Stromal cell of bone marrow (primary cell): ENCODE measurements at places on chromosomes 12 and 14.
A peak's percentile ranks its signal among the peaks of the same experiment; 100 is the strongest.

GRCh38 chr12:22610131-22610530 lies 14.8 kb upstream of the ETNK1 start:
- DNase-seq: no peak

- DNase-seq: no peak
These were observed 24.4 kb downstream of the ETV6 start for GRCh38 chr12:11673666-11674461.

GRCh38 chr14:93937519-93937918 lies 10.4 kb downstream of the FAM181A start:
- no peak for DNase-seq

DNA sequence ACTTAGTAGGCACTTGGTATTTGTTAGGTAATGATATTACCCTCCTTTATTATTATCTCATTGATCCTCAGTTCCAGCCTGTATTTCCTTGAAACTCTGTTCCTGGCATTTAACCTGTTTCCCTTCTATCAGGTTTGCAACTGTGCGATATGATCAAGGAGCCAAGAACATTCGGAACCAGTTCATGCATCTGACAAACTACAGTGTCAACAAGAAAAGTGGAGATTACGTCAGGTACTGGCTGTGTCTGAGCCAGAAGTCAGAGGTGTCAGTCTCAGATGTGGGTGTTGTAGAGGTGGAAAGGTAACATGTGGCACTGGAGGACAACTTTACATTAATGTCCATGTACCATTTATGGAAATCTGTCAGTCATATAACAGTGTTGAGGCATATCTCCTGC lies 56.7 kb downstream of the TTLL5 start:
- no peak for DNase-seq

GRCh38 chr14:98548071-98548686 lies 723.8 kb downstream of the BCL11B start:
- no peak for DNase-seq

GRCh38 chr12:90987101-90987500 lies 17.7 kb downstream of the EPYC start:
- DNase-seq: no peak

DNA sequence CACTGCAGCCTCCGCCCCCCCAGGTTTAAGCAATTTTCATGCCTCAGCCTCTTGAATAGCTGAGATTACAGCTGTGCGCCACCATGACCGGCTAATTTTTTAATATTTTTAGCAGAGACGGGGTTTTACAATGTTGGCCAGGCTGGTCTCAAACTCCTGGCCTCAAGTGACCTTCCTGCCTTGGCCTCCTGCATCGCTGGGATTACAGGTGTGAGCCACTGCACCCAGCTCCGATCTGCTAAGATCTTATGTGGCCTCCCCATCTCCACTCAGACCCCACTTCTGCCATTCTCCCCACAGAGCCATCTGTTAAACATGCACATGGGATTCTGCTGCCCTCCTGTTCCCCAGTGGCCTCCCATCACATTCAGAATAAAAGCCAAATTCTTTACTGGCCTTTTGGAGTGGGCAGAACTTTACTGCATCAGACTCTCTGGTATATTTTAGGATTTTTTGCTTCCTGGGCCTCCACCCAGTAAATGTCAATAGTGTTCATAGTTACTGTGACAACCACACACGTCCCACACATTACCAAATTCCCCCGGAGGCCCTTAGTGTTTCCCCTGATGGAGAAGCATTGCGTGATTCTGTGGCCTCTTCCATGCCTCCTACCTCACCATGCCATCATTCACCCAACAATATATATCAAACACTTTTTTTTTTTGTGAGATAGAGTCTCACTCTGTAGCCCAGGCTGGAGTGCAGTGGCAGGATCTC lies 96.3 kb downstream of the PTPN11 start:
- DNase-seq: peak; percentile 20

DNA sequence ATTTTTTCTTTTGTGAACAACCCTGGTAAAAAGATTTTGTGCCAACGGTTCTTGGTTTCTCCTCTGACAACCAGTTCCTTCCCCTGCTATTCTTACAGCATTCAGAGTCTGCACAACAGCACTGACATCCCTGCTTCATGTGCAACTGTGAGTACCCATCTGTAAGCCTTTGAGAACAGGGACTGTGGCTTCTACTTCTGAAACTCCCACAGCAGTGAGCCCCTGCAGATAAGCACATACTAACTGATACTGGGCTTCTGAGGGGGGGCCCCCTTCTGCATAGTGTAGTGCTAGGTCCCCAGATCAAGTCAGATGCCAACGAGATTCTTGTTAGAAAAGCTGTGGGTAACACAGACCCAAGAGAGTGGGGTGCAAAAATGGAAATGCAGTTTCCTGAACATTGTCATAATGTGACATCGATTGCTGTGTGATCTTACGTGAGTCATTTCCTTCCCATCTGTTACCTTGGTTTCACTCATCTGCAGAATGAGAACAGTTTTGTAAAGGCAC lies 11.1 kb upstream of the NINJ2 start:
- DNase-seq: no peak

DNA sequence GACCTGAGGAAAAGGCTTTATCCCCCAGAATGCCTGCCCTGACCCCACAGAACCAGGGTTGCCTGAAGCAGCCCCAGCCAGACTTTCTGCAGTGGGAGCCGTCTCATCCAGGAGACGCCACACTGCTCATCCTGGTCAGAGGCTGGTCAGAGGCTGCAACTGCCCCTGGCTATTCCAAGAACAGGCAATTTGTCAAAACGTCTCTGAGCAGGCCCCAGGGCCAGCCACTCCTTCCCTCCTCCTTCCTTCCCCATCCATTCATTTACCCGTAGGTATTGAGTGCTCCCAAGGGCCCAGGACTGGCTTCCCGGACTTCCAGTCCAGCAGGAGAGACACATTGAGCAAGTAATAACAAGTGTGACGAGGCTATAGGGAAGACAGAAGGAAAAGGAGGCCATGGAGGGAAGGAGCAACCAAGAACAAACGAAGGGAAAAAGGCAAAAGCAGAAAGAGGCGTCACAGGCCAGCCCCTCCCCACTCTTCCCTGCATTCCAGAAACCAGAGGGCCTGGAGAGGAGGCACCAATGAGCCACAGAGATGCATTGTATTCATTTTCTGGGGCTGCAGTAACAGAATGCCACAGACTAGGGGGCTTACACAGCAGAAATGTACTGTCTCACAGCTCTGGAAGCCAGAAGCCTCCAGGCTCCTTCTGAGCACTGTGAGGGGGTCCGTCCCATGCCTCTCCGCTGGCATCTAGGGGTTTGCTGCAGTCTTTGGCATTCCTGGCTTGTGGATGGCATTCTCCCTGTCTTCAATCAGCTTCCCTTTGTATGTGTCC lies 21.0 kb upstream of the CD9 start:
- no peak for DNase-seq

DNA sequence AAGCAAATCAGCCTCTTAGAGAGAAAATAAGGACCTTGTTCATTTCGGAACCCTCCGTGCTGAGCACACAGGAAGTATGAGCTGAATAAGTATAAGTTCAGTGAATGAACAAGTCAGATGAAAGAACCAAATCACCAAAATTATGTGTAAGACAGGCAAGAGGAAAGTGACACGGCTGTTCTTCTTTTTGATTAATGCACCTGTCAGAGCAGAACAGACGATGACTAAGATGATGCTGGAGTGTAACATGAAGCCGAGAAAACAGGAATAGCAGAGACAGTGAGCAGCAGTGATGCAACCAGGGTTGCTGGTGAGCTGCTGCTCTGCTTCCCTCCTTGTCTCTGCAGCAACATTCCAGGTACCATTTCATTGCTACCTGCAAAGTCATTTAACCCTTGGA lies 861.1 kb downstream of the GALC start:
- DNase-seq: no peak

DNA sequence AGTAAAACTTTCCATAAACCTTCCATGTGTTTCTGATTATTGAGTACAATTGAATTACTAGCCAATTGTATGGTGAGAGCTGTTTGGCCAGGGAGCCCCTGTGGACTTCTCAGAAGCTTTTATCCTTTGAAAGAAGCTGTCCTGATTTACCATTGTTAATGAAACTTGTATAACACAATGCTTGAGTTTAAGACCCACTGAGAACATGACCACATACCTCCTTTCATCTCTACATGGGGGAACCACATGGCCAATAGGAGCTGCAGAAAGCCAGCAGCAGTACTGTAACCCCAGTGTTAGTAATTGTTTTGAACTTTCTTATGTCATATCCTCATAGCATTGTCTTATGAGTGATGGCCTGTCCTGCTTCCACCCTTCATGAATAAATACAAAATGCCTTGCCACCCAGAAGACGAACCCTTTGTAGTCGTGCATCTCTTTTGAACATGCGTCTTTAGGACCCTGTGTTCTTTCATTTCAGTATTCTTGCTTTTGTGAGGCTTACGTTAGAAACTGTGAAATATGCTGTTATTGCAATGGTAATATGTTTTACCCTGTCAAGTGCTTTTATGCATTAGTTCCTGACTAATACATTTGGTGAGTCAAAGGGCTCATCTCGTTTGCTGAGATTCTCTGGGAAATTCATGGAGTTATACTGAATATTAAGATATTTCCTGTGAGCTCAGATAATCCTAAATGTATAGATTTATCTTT lies 815.7 kb downstream of the NRXN3 start:
- no peak for DNase-seq

DNA sequence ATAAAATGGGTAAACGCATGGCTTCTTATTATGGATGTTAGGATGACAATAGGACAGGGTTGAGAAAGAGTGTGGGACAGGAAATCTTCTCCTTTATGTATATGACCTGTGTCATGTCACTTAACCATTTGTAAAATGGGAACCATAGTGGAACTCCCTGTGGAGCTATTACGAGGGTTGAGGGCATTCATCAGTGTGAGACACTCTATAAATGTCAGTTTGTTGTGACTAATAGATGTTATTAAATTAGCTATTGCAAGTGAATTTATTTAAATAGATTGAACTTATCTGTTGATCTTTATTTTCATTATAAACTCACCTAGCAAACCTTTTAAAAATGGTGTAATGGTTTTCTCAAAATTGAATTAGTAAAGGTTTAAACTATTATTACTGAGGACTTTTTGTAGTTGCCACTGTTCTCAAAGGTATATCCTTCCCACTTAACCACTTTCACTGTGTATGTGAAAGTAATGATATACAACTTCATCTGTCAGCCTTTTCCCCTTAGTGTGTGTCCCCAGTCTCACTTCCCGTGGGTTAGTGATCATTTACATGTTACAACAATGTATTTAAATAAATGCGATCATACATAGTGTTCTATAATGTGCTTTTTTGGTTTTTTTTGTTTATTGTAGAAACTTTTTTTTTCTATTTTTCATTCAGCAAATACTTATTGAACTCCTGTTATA lies 17.1 kb downstream of the HELB start:
- DNase-seq: no peak

DNA sequence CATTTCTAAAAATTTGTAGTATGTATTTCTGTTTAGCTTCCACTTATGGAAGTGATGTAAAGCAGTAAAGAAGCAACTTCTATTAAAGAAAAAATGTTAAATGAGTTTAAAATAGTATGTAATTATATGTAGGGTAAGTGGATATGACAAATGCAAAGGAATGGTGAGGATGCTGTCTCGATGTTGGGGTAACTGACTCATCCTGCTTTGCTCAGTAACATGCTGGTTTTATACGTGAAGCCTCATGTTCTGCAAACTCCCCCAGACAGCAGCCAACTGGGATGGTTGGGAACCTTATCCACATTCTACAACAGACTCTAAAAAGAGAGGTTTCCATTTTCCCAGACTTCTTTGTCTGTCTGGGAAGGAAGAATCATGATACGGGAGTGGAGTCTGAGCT lies 1006.4 kb upstream of the TMEM132C start:
- no peak for DNase-seq

GRCh38 chr12:95718006-95718431 lies 72.5 kb downstream of the NTN4 start:
- no peak for DNase-seq

DNA sequence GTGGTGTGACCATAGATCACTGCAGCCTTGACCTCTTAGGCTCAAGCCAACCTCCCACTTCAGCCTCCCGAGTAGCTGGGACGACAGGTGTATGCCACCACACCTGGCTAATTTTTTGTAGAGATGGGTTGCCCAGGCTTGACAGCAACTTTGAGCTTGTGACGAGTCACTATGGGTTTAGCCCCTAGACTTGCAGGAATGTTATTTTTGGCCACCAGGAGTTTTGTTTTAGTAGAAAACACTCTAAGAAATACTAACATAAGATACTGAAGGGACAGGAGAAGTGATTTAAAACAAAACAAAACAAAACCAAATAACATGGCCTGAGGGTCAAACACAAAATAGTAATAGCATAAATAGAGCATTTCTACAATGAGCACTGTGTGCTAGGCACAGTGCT lies 26.4 kb downstream of the SETD3 start:
- no peak for DNase-seq

- DNase-seq: no peak
These were observed 283.0 kb upstream of the PRKD1 start for GRCh38 chr14:30210630-30211029.

- no peak for DNase-seq
These were observed 89.3 kb upstream of the TTC7B start for GRCh38 chr14:90905531-90905930.

GRCh38 chr12:100437038-100437841 lies 36.4 kb upstream of the NR1H4 start:
- no peak for DNase-seq

GRCh38 chr12:116360579-116361413 lies 83.3 kb upstream of the MED13L start:
- DNase-seq: no peak

- no peak for DNase-seq
These were observed 444.0 kb upstream of the PDE3A start for GRCh38 chr12:19924360-19924759.

DNA sequence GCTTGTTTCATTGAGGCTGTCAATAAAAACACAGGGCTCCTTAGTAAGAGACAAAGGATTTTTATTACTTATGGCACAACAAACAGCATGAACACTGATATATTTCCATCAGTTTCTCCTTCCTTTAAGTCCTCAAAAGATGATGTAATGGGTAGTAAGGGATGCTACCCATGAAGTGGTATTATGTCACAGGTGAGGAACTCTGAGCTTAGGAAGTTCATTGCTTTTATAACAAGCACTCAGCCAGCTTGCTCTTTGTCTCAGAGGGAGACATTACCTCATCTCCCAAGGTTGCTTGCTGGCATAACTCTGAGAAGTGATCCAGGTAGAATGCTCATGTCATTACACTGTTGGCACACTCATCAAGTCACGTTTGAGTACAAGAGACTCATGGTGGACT lies 287.0 kb upstream of the OR4E1 start:
- DNase-seq: no peak

DNA sequence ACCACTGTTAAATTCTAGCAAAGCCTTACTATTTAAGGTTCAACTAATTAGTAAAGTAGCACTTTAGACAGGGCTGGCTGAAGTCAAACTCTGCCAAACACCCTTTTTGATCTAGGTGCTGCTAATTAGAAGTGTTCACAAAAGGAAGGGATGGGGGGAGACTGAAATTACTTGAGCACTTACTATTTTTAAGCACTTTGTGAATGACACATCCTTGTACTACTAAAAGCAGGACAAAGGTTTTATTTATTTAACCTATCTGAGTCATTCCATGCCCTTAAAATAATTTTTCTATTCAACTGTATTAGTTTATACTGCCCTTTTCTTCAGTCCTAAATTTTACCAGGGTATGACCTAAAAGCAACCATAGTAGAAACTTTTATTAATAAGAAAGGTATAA lies 20.1 kb downstream of the MBIP start:
- no peak for DNase-seq

- DNase-seq: no peak
These were observed 24.9 kb downstream of the PGAM5 start for GRCh38 chr12:132735496-132735895.
